NCI-H2081 (cell line): ENCODE measurements at places on chromosomes 16 and 17.
A peak's percentile ranks its signal among the peaks of the same experiment; 100 is the strongest.

DNA sequence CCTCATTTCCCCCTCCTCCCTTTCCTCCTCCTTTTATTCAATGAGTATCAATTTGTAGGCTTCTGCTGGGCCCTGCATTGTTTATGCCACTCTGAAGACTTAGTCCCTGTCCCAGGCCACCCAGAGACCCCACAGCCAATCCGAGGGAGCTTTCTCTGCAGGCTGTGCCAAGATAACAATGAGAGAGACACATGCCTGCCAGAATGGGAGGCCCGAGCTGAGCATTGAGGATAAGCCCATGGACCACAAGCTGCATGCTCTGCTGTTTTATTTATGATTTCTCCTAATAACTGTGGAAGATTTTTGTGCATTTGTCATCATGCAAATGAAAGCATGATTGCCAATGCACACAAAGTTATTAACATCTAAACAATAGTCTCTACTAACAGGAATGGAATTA, 3.0 kb downstream of the RCVRN start:
- no peak for DNase-seq

GRCh38 chr17:35460354-35460851, 11.8 kb upstream of the SLFN13 start:
- peak; percentile 1 for DNase-seq

- DNase-seq = no peak
Observed at GRCh38 chr16:58440131-58440530, 47.9 kb downstream of the GINS3 start.

DNA sequence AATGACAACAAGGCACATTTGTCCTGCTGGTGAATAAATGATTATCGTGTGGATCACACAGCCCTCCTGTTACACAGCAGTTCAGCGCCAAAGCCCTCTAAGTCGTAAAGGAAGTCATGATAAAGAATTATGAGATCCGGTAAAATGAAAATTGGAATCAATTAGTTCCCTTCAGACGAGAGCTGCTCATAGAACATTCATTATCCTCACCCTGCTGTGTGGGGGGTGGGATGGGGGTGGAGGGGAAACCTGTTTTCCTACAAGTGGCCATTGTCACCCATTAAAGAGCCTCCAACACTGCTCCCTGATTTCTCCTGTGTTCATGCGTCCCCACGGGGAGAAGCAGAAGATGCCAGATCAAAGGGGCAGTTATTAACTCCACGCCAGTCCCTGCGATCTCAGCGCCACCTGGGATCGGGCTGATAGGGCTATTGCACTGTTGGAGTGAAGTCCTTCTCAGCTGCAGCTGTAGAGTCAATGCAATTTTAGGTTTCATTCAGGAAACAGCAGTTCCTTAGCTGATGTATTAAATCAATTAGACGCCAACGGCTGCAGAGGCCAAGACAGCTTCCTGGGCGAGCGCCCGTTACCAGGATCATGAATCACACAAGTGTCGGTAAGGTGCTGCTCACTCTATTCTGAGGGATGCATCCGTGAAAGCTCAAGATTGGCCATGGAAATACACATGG, 19.2 kb upstream of the CACNG4 start:
- DNase-seq = peak; percentile 27

DNA sequence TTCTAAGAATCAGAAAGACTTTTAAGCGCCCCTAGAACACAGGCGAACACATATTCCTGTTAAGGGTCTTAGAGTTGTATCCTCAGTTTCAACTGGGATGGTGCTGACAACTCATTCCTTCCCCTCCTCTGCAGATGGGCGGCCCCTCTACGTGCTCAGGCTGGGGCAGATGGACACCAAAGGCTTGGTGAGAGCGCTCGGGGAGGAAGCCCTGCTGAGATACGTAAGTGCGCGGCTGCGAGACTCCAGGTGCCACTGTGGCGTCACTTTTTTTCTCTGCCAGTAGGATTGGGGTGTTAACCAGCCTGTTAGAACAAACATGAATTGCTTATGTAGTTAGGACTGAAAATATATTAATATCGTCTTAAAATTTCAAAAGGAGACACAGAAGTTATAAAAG, 62.7 kb downstream of the SEC14L1 start:
- DNase-seq = no peak

DNA sequence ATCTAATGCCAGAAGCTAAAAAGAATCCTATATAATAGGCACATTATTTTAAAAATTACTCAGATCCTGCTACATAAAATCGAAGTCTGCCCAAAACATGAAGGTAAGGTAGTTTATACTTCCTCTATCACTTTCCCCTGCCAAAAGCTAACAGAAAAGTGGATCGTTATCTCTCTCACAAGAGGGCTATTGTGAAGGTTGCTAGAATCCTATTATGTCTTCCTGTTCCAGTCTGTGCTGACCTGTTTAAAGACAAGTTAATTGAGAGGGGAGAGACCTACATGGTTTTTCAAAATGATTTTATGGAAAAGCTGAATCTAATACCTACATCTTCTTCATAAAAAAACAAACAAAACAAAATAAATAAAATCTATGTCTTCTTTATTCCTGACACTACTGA, 1410.9 kb upstream of the CDH8 start:
- peak; percentile 7 for DNase-seq

DNA sequence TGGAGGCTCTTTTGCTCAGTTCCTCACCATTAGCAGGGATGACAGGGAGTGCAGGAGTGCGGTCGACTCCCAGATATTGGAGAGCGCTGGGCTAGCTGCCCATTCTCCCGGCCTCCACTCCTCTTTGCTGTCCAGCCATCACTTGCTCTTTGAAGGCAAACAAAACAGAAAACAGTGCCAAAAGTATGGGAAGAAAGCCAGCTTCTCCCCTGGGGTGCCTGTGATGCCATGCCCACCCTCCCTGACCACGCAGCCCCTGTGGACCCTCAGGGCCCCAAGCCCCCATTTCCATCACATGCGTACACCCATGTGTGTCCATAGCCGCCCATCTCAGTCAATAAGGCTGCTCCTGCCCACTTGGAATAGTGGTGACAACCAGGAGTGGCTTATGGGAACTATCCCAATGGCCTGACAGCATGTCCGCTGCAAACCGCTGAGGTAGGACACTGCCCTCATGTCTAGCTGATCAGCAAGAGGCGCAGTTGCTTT, 30.0 kb downstream of the MAPT start:
- DNase-seq = no peak

GRCh38 chr16:76913046-76913445, 277.9 kb upstream of the MON1B start:
- no peak for DNase-seq

DNA sequence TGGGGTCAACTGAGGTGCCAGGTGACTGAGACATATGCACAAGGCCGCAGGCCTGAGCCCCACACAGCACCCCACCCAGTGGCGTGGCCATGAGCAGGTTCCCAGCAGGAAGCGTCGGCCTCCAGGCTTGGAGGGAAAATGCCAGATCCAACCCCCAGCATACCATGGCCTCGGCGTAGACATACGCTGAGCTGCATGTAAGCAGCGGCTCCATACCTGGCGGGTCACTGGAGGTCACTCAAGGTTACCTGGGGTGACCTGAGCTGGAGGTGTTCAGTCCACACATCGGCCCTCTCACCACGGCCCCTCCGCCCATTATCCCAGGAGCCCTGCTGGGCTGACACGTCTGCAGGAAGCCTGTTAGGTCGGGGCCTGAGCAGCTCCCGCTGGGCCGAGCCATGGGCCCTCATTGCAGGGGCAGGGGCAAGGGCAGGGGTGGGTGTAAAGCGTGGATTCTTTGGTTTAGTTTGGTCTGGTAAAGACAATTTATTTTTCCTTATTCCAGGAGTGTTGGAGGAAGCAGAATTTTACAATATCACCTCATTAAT, 15.2 kb downstream of the KCTD5 start:
- no peak for DNase-seq

GRCh38 chr17:19381741-19382444, 3.6 kb downstream of the MAPK7 start:
- DNase-seq = no peak

DNA sequence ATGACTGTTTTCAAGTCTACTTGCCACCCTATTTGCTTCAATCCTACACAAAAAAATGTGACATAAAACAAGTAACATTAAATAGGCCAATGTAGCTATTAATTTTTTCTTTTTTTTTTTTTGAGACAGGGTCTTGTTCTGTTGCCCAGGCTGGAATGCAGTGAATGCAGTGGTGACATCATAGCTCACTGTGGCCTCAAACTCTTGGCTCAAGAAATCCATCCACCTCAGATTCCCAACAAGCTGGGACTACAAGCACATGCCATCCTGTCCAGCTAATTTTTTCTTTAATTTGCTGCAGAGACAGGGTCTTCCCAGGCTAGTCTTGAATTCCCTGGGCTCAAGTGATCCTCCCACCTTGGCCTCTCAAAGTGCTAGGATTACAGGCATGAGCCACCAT, 29.4 kb downstream of the ANKFY1 start:
- no peak for DNase-seq

DNA sequence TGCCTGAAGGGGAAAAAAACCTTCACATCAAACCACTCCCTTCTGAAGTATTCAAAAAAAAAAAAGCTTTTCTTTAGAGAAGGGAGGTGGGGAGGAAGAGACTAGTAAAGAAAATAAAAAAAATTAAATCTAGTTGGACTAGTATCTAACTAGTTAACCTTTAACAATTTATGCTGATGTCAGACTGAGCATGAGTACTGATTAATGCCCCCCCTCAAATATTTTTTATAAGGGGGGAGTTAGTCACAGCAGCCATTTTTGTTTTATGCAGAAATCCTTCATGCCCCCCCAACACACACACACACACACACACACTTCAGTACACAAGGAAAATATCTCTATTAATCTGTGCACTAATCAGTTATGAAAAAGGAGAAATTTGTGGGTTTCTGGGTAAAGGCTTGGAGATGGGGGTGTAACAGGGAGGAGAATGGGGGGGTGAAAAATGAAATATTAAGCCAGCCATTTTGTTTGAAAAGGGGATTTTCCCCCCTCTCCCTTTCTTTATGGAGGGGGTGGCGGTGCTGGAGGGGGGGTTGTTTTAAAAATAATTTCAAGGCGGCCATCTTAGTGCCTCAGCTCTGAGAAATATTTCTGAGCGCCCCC, 4.7 kb upstream of the CHD3 start:
- DNase-seq = peak; percentile 37

GRCh38 chr17:74778960-74779359, 2.8 kb upstream of the NAT9 start:
- no peak for DNase-seq

GRCh38 chr17:74633326-74633725, 9.8 kb upstream of the CD300E start:
- no peak for DNase-seq

DNA sequence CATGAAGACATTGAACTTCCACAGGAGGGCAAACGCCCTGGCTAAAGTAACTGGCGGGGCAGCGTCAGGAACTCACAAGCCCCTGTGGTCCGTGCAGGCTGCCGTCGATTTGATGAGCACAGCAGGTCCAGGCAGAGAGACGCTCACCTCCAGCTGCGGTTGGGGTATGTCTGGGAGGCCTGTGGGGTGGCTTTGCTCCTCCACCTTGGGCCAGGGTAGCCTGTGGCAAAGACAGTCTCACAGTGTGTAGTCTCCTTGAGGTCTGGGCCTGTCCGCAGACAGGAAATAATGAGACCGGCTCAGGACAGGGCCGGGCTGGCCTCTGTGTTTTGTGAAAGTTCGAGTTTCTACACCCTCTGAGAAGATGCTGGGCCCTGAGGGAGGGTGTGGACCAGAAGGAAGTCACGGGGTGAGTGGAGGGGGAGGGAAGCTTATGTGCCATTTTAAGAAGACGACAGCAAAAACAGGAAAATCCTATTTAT, 103.3 kb downstream of the METRNL start:
- no peak for DNase-seq

DNA sequence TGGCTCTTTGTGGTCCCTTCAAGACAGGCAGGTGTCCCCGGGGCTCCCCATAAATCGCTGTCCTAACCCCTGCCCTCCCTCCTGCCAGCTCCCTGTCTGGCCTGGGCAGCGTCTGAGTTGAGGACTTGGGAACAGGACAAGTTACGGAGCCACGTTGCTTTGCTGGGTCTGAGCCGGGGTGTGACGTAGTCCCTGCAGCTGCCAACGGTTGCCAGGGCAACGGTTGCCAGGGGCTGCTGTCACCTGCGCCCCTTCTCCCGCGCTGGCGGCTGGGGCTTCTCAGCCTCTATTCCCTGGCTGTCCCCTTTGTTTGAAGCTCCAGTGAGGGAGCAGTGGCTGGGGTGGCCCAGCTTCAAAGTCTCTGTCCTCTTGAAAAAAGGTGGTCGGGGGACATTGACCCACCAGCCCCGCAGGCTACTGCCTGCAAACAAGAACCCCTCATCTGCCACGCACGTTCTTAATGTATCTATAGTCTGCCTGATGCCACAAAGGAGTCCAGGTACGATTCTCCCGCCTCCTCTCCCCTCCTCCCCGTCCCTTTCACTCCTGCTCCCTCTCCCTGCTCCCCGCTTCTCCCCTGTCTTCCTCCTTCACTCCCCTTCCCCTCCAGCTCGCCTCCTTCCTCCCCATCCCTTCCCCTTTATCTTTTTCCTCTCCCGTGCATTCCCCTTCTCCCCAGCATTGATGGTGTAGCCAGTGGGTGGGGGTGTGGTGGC, 10.9 kb downstream of the ADGRG1 start:
- peak; percentile 14 for DNase-seq

- DNase-seq = no peak
Observed at GRCh38 chr16:1258225-1258600, 2.3 kb downstream of the TPSD1 start.

DNA sequence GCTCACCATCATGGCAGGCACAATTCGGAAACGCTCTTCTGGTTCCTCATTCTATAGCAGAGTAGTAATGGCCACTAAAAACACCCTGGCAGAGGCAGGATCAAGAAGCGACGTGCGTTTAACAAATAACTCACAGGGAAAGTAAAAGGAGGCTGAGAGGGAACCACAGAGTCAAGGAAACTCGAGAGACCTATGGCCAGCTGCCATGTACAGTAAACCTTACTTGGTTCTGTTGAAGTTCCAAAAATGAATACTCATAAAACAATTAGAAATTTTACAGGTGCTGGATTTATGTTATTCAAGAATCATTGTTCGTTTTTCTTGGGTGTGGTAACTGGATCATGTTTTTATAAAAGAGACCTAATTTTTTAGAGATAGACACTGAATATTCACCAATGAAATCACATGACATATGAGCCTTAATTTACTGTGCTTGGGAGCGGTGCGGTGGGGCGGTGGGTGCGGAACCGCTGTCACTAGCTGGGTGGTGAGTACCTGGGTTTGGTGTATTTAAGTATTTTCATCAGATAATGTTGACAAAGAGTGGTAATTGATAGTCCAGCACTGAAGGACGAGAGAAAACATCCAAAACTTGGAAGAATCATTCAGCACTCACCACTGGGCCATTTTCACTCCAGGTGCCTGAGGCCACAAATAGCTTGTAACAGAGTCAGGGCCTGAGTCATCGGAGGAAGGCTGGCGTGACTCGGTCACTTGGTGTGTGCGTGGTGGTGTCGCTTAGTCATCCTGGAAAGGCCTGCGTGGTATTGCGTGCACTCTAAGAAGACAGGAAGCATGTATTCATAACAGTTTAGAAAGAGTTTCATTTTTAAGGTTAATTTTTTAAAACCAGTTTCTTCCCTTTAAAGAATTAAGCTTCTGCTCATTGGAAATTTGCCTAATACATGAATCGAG, 135.4 kb upstream of the CHMP6 start:
- DNase-seq = no peak

DNA sequence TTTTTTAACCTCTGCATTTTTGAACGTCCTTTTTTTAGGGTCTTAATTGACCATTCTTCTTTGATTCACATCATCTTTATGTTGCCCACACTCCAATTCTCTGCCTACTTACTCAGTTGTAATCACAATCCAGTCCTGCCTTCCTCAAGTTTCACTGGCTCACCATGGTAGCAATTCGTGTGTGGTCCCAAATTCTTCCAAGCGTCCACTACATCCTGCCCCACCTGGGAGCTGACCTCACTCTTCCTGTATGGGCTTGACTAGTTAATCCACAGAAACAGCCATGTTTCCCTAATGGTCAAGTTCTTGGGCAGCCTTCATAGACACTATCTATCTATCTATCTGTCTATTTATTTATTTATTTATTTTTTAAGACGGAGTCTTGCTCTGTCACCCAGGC, 7.1 kb downstream of the TLCD2 start:
- DNase-seq = no peak
